Mammary epithelial cell (primary cell): ENCODE measurements at places on chromosomes 16 and 17. TPM values are rescaled to one million over a fixed set of nuclear protein-coding genes. Genes with fewer than 3 reads are reported as not detected.

SPECC1 gene
- 64.1 and 67.1 TPM in 2 replicates for total RNA-seq

MYH8 gene
- total RNA-seq, result not detected

CCL4L2 gene
- not detected in 2 replicates for total RNA-seq

FBXO31 gene
- total RNA-seq, result 36.1 and 43.4 TPM in 2 replicates

SNAI3 gene
- total RNA-seq, result not detected

ASGR2 gene
- not detected in 2 replicates for total RNA-seq

TP53TG3C gene
- not detected in 2 replicates for total RNA-seq

GEMIN4 gene
- total RNA-seq, result 17.0 TPM

NKD1 gene
- total RNA-seq, result under 0.01 TPM

PSME3IP1 gene
- 43.2 TPM for total RNA-seq

CD300LB gene
- not detected for total RNA-seq

SLC9A5 gene
- 0.67 TPM for total RNA-seq

VAT1L gene
- total RNA-seq, result not detected in 2 replicates

- no peak for DNase-seq
These were observed 2290.8 kb downstream of the TP53TG3F start for GRCh38 chr16:35750157-35750689.

- no peak for DNase-seq
These were observed 147.5 kb upstream of the CIBAR2 start for GRCh38 chr16:85259832-85260167.

- DNase-seq, result no peak
These were observed 27.4 kb downstream of the WIPI1 start for GRCh38 chr17:68429881-68430280.

GRCh38 chr16:56360117-56361008 is 65.0 kb downstream of the AMFR start:
- DNase-seq, result no peak

DNA sequence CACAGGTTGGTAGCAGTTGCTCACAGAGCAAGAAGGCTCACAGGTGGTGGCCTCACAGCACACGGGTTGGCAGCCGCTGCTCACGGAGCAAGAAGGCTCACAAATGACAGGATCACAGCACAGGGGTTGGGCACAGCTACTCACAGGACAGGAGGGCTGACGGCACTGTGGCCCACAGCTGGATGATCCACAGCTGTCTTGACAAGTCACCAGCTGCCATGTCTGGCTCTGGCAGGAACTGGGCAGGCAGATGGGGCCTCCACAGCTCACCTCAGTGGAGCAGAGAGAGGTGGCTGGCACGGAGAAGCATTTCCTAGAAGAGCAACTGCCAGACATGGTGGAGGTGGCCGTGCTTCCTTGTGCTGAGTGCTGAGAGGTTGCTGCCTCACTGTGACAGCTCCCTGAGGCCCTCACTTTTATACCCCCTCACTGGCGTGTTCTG is at the start of gene KRTAP16-1:
TSS of gene KRTAP16-1 (minus strand) at position 392 of the 442 bp plus-strand sequence. CDS start at position 336, 56 bp downstream.
- DNase-seq, result no peak

GRCh38 chr17:50027172-50027880 is 28.6 kb upstream of the ITGA3 start:
- peak; percentile 99 for DNase-seq

DNA sequence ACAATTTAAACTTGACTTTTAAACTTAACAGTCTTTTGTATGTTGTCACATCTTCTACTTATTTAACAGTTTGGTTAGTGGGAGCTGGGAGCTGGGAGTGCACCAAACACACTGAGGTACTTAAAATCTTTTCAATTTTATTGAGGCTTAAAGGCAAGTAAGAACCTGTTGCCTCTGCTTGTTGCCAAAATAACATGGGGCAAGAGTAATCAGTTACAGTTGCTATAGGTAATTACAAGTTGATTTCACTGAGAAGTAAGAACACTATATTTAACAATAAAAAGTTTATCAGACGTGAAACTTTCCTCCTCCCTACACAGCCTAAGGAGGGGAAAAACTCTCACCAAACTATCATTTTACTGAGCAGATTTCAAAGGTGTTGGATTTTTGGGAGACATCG is 135.2 kb downstream of the FTO start:
- peak; percentile 70 for DNase-seq

DNA sequence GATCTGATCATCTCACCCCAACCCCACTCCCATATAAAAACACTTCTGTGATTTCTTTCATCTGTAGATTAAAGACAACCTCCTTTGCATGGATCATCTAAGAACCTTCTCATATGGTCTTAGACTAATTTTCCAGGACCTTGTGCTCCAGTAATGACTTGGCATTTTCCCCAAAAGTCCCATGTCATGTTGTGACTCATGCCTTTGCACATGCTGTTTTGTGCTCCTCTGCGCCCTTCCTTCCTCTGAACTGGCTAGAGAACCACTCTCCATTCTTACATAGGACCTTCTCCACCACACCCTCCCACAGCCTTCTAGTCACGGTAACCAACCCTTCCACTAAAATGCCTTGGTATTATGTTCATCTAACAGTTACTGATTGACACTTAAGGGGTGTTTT is 99.5 kb upstream of the AXIN2 start:
- DNase-seq, result no peak

- DNase-seq, result peak; percentile 62
These were observed at the start of gene SLC7A6 for GRCh38 chr16:68264128-68265077. TSS of gene SLC7A6 (plus strand) at chr16:68264526. CDS start at chr16:68274727, 10,201 bp downstream.

DNA sequence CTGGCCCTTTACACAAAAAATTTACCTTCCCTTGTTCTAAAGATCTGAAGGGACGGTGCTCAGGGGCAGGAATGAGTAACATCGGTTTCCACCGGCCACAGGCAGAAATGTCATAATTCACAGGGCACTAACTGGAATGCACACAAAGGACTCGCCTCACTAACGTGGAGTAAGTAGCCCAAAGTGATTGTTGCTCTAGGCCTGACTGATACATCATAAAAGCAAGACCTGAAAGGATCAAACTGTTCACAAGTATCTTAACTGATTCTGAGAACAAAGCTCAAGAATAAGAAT is 8.9 kb upstream of the TCF25 start:
- DNase-seq, result peak; percentile 79

DNA sequence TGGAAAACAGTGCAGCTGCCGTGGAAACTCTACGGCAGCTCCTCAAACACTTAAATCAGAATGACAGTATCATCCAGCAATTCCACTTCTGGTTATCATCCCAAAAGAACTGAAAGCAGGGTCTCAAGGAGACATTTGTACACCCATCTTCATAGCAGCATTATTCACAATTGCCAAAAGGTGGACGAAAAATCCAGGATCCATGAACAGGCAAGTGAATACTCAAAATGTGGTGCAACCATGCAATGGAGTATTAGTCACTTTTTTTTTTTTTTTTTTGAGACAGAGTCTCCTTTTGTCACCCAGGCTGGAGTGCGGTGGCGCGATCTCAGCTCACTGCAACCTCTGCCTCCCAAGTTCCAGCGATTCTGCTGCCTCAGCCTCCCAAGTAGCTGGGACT is 10.6 kb upstream of the AATK start:
- no peak for DNase-seq

- peak; percentile 15 for DNase-seq
These were observed 3.7 kb downstream of the HPR start for GRCh38 chr16:72066747-72067146.

GRCh38 chr17:66462010-66462409 is 159.6 kb downstream of the PRKCA start:
- DNase-seq, result no peak

DNA sequence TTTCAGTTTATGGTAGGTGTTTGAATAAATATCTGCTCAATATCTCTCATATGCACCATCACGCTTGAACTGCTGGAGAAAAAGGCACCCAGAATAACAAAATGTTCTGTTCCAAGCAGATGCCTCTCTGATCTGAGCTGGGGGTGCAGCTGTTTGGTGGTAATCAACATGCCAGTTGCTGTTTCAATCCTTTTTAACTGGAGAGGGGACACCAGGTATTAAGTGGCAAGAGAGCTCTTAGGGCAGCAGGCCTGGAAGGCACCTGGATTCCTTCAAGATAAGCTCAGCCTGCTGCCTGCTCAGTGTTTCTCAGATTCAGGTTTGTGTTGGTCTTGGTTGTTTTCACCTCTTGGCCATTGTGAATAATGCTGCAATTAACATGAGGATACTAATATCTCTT is 27.2 kb upstream of the VAT1L start:
- no peak for DNase-seq

DNA sequence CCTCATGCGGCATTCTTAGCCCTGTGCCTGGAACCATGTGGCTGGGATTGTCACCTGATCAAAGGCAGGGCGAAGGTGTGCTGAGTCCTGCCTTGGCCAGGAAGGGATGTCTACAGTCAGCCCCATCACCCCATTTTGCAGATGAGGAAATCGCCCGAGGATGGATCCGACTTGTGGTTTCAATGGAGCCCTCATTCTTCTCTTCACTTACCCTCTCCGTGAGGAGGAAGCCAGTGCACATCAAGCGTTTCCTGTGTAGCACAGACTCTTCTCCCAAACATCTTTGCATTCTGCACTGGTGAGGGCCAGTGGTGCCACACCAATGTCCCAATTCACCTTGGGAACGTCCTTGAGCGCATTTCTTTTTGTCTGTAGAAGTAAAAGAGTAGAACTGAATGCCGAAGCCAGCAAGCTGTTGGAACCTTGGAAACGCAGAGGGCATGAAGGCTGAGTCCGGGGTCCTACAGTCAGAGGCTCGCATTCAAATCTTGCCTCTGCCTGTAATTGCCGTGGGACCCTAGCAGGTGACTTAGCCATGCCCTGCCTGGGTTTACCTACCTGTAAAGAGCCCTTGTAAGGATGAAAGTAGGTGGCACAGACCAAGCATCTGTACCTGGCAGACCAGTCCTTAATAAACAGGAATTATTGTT is 85.4 kb downstream of the IRF8 start:
- DNase-seq, result no peak

- no peak for DNase-seq
These were observed 5.0 kb downstream of the ARMC7 start for GRCh38 chr17:75114552-75115314.

DNA sequence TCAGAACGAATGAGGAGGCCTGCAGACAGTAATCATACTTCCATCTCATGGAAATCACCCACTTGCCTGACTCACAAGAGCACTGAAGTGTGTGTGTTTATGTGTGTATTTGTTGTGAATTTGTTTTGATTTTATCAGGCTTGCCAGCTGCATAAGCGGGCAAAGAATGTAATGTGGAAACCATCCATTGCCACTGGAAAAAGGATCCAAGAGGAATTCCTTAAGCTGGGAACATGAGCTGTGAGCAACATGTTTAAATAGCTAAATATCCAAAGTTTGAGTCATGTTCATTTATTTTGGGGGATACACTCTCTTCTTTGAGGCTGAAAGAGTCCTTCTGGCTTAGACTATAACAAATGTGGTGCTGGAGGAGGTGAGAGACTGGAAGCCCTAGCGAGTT is 198.4 kb upstream of the TBX2 start:
- DNase-seq, result peak; percentile 10

- DNase-seq, result peak; percentile 95
These were observed 46.2 kb downstream of the MARCHF10 start for GRCh38 chr17:62761884-62762283.
